Stimulated activated CD8-positive, alpha-beta memory T cell treated with anti-CD3 and anti-CD28 coated beads, Interleukin-15, amount 100 ng/mL, for 48 hours (primary cell): ENCODE measurements at places on chromosomes 2 and 18.

DNA sequence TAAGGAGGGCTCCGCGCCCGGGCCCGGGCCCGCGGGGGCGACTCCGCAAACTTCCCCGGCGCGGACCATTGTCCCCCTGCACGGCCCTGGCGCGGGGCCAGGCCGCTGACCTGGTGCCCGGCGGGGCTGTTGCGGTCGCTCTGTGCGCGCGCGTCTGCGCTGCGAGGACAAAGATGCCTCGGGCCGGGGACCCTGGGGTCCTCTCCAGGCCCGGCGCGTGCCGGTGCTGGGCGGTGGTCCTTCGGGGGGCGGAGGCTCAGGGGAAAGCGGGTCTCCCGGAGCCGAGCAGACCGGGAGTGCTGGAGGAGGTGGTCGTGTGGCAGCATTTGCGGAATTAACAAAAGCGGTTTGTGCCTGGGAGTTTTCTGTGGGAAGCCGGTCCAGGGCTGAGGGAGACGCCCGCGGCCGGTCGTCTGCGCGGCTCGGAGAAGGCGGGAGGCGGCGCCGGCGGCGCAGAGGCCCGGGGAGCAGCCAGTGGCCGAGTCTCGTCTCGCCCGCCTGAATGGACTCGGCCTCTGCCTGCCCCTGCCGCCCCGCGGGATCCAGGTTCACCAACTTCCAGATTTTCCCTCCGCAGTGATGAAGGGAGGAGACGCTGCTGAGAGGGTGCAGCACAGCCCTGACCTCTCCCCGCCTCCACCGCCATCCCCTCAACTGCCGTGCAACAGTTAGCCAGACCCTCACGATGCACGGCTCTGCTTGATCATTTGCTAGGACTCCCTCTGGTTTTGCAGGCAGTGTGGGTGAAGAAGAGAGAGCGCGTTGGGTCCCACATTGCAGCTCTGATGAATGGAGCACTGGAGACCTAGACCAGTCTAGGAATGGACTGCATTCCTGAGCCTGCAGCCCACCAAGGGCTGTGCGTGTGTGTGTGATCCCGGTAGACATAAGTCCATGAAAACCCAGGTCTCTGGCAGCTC is 705 bp downstream of the EFR3B start:
- no peak for DNase-seq

- DNase-seq: no peak
Observed at GRCh38 chr2:85110991-85111560, 22.1 kb upstream of the TCF7L1 start.

- no peak for DNase-seq
Observed at GRCh38 chr2:60440767-60441163, 112.7 kb downstream of the BCL11A start.

DNA sequence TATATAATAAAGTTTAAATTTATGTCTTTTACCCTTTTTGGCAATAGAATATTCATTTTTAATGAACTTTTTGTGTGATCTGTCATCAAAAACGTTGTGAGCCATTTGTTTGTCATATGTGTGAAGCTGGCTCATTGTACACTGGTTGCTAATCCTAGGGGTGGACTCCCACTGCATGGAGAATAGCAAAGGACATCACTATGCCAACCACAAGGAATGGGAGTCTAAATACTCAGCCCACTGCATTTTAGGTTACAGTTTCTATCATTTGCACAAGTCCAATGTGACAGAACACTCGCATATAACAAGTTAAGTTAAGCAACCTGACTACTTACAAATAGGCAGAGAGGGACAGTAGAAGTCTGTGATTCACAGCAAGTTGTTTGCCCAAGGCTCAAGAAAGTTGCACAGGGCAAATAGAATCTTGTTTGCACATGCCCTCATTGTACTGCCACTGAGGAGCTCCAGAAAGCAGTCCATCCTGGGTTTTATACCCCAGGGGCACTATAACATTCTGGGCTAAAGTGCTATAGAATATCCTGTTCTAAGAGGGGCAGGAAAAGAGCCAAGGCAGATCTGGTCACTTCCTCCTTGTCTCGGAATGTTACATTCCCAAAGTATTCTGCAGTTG is 545.9 kb upstream of the GCFC2 start:
- DNase-seq: no peak

GRCh38 chr2:238244151-238244550 is 4.3 kb upstream of the HES6 start:
- no peak for DNase-seq

- no peak for DNase-seq
Observed at GRCh38 chr18:57337890-57338289, 14.5 kb upstream of the ST8SIA3 start.

GRCh38 chr2:112065966-112066365 is 10.9 kb downstream of the TMEM87B start:
- no peak for DNase-seq

GRCh38 chr2:37653805-37654378 is 17.6 kb downstream of the CDC42EP3 start:
- no peak for DNase-seq

DNA sequence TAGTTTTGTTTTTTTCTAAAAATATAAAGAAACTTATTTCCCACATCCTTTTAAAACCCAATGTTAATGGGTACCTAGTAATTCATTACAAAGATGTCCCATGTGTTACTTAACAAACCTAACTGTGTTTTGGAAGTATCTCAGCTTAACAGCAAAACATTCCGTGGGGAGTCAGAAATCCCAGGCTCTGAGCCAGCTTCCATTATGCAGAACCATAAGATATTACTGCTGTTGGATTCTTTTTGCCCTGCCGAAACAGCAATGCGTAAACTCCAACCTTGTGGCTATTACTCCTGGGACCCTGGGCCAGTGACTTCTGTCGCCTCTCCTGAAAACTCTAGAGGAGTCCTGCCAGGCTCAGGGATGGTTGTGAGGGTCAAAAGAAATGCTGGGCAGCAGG is 174.1 kb downstream of the UXS1 start:
- no peak for DNase-seq

GRCh38 chr2:28054916-28055315 is 164.4 kb downstream of the BABAM2 start:
- DNase-seq: no peak

- no peak for DNase-seq
Observed at GRCh38 chr2:72893594-72894319, 6.5 kb downstream of the SPR start.

- DNase-seq: no peak
Observed at GRCh38 chr2:206379266-206379665, 64.1 kb upstream of the ADAM23 start.

- DNase-seq: no peak
Observed at GRCh38 chr2:161426922-161427663, 11.0 kb downstream of the TBR1 start.

- DNase-seq: no peak
Observed at GRCh38 chr2:219460424-219460926, 25.8 kb downstream of the SPEG start.

DNA sequence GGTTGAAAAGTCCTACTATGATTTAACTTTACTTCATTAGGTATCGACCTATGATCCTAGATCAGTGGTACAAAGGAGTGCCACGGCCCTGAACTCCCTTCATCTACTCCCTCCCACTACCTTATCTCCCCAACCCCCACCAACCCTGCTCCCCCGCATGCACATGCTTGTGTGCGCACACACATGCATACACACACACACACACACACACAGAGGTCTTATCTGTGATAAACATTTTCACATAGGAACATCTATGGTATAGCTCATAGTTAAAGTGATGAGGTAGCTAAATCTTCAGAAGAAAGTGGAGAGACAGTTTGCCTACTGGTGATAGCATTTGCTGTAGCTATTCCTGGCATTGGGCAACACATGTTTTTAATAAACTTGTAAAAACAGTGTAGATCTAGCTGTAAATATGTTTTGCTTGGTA is 471.3 kb downstream of the ZEB2 start:
- DNase-seq: no peak

DNA sequence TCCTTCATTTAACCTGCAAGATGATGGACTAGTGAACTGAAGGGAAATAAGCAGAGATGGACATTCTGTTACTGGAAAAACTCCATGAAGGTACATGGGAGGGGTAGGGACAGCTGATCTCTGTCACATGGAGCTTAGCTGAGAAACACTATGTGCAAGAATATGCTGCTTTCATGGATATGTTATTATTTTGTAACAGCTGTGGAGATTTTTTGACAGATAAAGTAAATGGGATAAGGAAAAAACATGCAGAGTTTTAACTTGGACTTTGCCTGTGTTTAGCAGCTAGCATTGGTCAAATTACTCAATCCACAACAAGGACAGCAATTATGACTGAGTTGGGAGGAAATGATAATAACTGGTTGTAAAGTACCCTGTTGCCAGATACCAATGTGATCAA is 28.7 kb upstream of the HNRNPA3 start:
- no peak for DNase-seq

DNA sequence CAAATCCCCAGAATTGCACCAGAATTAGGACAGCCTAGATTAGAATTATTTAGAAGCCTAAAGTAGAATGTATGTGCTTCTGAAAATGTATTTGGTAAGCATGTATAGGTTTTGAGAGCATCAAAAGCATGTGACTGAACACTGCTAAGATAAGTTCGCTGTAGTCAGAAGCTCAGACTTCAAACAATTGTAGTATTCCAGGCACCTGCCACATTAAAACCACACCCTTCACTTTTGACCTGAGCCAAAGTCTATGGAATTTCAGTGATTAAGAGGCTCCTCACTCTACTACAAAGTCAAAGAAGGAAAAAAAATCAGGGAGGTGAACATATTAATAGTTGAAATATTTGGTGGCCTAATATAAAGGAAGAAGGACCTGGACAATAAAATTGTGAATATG is 8.2 kb downstream of the KCNJ3 start:
- no peak for DNase-seq

DNA sequence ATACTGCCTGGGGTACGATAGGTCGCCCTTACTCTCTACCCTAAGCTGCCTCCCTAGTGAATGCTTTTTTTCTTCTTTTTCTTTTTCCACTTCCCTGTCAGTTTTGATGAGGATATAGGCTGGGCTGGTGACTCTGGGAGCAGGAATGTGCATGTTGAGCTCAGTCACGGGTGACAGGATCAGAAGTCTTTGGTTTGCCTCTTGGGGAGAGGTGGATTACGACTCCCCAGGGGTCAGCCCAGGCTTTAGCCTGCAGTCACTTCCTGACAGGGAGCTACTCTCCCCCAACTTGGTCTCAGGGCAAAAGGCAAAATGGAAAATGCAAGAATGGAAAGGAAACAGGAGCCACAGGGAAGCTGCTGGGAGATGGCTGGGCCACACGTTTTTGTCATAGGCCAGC is 57.3 kb downstream of the THNSL2 start:
- no peak for DNase-seq

GRCh38 chr2:170227507-170227947 is 49.6 kb downstream of the MYO3B start:
- DNase-seq: no peak

- DNase-seq: no peak
Observed at GRCh38 chr2:227214622-227215041, 50.2 kb downstream of the COL4A3 start.

DNA sequence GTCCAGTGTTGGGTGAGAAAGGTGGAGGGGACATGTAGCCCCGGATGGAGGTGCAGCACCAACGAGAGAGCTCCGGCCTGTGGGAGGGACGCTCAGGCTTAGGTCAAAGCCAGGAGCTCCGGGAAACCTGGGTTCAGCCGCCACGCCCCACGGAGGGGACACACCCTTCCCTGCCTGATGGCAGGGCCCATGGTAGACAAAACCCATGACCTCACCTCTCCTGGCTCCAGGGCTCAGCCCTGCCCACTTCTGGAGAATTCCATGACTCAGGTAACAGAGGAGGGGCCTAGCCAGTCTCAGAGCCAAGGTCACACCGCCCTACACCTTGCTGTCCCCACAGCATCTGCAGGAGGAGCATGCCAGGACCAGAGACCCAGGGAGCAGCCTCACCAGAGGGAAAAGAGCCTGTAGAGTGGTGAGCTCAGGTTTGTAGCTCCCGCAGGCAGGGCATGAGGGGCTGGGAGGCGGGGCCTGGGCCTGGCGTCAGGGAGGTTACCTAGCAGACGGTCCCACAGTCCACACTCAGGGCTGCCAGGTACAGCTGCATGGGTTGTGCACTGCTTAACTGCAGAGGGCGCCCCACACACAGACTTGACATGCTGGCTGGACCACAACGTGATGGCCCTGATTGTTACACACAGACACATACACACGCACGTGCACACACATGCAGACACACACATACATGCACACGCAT is 70.8 kb upstream of the SMAD7 start:
- DNase-seq: peak; percentile 43

GRCh38 chr18:30132959-30133358 is 909.6 kb downstream of the DSC3 start:
- no peak for DNase-seq

DNA sequence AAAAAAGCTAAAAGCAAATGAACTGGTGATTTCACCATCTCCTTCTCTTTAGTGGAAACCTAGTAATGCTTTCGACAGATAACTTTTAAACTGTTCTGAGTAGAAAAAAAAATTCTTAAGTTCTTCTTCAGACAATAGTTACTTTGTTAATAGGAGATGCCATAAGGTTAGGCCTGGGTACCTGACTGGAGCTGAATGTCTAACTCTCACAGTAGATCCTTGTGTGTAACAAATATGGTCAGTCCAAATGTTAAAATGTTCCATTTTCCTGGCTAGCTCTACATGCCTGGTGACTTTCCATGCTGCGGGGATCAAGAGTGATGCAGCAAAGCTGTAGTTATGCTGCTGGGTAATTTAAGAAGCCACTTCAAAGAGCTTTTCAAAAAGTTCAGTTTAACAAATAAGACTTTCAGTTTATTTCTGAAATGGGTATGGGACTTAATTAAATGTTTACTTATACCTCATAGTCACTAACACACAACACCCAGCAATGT is 264.0 kb upstream of the SESTD1 start:
- DNase-seq: no peak
